ENCODE measurements at places on chromosomes 7 and 10.

- no peak for DNase-seq
Measured at GRCh38 chr10:53957401-53957800, 843.6 kb downstream of the PCDH15 start.

DNA sequence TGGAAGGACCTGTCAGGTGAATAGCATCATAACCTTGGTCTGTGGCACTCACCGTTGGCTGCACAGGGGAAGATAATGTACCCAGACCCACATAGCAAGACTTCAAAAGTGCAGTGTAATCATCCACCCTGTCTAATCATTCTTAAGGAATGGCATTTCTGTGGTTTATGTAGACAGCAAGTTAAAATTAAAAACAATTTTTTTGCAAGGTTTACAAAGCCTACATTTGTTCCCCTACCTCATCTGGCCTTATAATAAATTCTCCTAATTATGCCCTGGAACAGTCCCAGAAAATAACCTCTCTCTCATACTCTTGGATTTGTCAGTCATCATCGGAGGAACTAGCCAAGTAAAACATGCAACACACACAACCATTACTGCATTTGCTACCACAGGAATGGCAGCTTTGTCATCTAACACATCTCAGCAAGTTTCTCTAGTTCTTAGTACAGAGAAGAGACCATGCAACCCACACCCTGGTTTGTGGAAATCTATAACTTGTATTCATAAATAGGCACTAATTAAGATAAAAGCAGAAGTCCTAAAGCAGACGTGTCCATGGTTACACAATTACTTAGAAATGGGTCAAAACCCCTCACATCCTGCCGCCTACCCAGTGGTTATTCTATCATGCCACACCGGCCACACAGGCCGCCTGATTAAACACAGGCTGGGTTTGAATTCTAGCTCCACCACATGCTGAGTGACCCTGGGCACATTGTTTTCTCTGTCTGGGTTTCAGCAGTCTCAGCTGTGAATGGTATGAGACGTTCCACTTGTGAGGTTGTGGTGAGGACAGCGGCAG is 19.1 kb downstream of the ABLIM1 start:
- no peak for DNase-seq

DNA sequence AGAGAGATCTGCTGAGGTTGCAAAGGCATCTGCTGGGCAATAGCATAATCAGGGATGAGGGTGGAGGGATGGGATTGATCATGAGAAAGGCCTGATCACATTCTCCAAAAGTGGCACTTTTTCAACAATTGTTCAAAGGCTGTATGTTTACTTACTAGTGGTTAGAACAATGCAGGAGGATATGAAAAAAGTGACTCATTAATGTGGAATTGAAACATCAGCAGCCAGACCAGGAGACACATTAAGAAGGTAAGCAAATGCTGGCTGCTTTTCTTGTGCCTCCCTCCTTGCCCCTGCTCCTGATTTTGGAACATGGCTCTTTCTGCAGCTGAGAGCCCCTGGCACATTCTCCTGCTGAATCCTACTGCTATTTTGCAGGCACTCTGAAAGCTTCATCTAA is 63.5 kb downstream of the FAM204A start:
- DNase-seq, result no peak

DNA sequence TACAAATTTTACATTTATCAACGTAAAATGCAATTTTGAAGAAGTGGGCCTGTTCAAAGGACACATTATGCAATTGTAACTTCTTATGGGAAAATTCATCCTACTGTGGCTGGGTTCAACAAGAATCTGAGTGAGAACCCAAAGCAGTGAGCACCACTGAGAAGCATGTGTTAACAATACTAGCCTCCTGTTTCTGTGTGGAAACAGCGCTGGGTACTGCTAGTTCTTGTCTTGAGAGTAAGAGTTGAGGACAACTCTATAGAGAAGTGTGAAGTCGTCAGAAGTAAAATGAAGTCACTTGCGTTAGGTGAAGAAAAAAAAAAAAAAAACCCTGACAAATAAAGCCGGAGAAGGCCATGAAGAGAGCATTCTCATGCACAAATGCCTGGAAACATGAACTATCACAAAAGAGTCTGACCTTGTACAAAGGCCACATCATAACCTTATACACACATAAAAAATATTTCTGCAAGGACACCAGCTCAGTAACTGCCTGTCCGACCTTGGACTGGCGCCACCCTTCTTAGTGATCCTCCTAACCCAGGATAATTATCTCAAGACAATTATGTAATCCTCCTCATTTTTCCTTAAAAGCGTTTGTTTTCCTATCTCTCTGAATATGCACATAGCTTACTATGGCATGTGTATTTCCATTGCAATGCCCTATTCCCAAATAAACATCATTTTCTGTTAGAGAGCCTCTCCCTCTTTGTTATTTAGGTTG is 554.9 kb downstream of the HTR7 start:
- DNase-seq, result no peak

- no peak for DNase-seq
Measured at GRCh38 chr7:117202511-117202910, 120.3 kb downstream of the WNT2 start.
